Inflammatory macrophage (primary cell): ENCODE measurements at places on chromosomes 1 and 21.

- no peak for DNase-seq
Measured at GRCh38 chr1:205192287-205192686, 19.2 kb downstream of the DSTYK start.

GRCh38 chr1:209886219-209886536, 51.8 kb upstream of the SYT14 start:
- no peak for DNase-seq

DNA sequence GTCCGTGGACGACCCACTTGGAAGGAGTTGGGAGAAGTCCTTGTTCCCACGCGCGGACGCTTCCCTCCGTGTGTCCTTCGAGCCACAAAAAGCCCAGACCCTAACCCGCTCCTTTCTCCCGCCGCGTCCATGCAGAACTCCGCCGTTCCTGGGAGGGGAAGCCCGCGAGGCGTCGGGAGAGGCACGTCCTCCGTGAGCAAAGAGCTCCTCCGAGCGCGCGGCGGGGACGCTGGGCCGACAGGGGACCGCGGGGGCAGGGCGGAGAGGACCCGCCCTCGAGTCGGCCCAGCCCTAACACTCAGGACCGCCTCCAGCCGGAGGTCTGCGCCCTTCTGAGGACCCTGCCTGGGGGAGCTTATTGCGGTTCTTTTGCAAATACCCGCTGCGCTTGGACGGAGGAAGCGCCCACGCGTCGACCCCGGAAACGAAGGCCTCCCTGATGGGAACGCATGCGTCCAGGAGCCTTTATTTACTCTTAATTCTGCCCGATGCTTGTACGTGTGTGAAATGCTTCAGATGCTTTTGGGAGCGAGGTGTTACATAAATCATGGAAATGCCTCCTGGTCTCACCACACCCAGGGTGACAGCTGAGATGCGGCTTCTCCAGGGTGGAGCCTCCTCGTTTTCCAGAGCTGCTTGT, 32.4 kb downstream of the PRMT2 start:
- DNase-seq = no peak

- no peak for DNase-seq
Measured at GRCh38 chr1:159307346-159308020, 5.3 kb downstream of the FCER1A start.

DNA sequence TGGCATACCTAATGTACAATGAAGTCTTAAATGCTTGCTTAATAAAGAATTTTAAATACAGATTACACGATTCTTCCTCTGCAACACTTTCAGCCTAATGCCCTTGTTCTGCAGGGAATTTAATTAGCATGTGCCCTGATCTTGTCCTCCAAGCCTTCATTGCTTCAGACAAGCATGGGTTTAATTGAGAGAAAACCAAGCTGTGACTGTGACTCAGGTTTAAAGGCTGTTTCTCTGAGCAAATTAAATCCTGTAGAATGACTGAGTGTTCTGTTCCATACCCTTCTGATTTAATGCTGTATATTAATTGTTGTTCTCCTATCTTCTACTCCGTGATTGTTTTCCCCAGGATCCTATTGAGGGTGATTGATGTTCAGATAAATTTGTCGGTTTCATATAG, 269.0 kb upstream of the PRMT6 start:
- no peak for DNase-seq

DNA sequence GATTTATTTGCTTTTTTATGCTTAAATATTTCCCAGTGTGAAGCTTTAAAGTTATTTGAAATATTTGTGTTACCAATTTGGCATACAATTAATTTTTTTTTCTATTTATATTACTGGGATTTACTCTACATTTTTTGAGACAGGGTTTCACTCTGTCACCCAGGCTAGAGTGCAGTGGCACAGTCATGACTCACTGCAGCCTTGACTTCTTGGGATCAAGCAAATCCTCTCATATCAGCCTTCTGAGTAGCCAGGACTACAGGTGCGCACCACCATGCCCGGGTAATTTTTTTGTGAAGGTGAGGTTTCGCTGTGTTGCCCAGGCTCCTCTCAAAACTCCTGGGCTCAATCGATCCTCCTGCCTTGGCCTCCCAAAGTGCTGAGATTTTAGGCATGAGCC, 39.5 kb downstream of the BACH1 start:
- DNase-seq = no peak

GRCh38 chr1:40936931-40937339, 42.6 kb upstream of the CTPS1 start:
- peak; percentile 35 for DNase-seq

DNA sequence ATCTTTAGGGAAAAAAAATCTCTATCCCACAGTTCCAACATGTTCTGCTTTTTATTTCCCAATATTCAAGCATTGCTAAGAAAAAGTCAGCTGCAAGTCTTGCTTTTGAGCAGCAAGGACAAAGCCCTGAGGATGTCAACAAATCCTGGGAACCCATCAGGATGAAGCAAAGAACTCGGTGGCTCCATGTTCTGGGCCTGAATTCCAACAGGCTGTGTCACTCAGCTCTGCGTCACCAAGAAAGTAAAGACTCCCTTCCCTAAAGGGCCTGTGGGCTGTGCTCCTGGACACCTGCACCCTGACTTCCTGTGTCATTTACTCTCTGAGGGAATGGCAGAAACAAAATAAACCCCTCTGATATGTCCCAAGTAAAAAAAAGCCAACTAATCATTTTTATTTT, 95.5 kb downstream of the TIAM1 start:
- no peak for DNase-seq

GRCh38 chr21:22235866-22236590, 1237.8 kb downstream of the NCAM2 start:
- no peak for DNase-seq

GRCh38 chr21:19122356-19122755, 718.8 kb upstream of the TMPRSS15 start:
- no peak for DNase-seq

- no peak for DNase-seq
Measured at GRCh38 chr1:38898653-38899230, 17.4 kb upstream of the GJA9 start.
